ENCODE measurements at places on chromosomes 16 and 17.

DNA sequence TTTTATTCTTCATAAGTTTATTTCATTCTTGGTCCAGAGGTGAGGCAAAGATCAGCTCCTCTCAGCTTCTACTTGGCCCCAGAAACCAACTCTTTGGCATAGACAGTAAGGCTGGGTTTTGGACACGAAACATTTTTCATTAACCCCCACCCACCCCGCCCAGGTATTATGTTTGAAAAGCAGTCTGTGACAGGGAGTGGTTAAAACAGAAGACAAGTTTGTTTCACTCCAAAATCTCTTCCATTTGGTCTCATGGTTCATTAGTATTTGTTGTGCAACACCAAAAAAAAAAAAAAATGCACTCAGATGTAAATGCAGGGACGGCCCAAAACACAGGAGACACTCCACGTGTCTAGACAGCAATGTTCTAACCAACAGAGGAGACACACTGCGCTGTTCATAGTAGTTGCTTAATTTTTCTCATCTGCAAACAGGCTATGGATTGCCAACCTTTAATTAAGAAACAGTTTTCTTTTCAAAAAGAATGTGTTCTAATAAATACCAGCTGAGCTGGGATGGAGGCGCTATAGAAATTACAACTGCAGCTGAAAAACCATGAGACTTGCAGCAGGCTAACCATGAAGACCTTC lies 39.8 kb upstream of the MMP2 start:
- DNase-seq: no peak

GRCh38 chr16:78244131-78244895 lies 144.9 kb downstream of the WWOX start:
- no peak for DNase-seq

DNA sequence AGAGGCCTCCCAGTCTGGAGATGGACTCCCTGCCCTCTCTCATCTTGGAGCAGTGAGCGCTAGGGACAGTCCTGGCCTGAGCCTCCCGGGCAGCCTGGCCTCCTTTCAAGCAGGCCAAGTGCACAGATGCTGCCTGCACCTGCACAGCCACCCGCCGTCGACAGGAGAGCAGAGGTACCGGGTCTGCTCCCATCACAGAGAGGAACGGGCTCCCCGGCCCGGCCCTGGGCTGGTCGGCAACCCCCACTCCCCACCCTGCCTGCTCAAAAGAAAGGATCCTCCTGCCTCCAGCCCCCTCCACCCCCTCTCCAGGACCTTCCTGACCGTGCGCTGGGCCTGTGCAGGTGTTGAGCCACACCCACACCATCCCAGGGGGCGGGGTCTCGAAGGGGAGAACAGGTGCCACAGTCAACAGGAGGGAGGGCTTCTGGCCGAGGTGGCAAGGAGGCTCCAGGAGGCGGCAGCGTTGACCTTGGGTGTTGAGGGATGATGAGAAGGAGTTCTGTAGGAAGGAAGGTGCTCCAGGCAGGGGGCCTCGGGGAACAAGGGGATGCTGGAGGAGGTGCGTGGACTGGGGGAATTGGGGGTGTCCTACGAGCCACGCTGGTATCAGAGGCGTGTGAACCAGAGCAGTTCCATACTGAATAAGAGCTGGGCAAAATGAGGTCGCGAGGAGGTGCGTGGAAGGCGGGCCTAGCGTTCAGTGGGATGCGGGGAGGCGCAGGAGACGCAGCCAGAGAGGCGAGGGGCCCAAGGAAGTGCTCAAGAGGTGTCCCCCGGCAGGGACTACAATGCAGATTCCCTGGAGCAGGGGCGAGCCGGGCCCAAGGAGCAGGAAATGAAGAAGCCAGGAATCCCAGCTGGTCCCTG lies 967 bp upstream of the CDH15 start:
- DNase-seq: peak; percentile 53

GRCh38 chr16:66741169-66741900 lies 10.1 kb downstream of the DYNC1LI2 start:
- peak; percentile 98 for DNase-seq

All from G401 (cell line).